Endodermal cell (in vitro differentiated cells): ENCODE measurements at places on chromosomes 1 and 21.

GRCh38 chr1:208243527-208243966 lies 637 bp downstream of the PLXNA2 start:
- DNase-seq: no peak

- no peak for DNase-seq
Measured at GRCh38 chr1:40593449-40594186, 62.2 kb downstream of the ZNF684 start.

DNA sequence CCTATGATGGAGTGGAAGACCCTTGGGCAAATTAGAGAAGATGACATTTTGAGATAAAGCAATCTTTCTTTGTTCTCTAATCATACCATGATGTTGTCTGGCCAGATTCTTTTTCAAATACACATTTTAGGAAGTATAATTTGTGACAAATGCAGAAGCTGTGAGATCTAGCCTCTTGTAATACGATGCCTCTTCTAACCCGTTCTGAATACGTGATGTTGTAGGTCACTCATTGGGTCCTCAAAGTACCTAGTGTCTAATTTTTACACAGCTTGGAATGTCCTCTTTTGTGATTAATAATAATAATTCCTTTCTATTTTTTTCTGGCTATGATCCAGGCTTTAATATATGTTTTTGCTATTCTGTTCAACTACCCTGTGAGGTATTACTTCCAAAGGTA lies 502.7 kb downstream of the NUF2 start:
- no peak for DNase-seq

GRCh38 chr1:239619190-239619589 lies 232.8 kb downstream of the CHRM3 start:
- no peak for DNase-seq

- no peak for DNase-seq
Measured at GRCh38 chr1:206686478-206687249, 2.0 kb downstream of the MAPKAPK2 start.

- no peak for DNase-seq
Measured at GRCh38 chr1:234861761-234862160, 251.8 kb upstream of the IRF2BP2 start.

GRCh38 chr1:117795190-117795589 lies 134.2 kb downstream of the GDAP2 start:
- no peak for DNase-seq

GRCh38 chr1:36768486-36769178 lies 265.7 kb downstream of the GRIK3 start:
- peak; percentile 42 for DNase-seq

DNA sequence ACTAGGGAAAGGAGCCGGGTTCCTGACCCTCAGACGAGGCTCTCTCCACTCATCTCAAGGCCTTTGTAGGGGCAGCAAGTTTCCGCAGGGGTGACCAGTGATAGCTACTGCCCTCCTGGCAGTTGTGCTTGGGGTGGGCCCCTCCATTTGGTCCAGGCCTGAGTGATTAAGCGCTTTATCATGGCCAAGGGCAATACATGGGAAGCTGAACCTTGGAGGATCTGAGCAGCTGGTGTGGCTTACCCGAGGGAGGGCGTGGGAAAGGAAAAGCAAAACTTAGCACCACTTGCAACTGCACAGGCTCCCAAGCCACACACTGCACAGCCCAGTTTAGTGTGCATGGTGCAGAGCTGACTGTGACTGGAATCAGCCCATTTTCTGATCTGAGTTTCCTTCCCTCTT lies 47.8 kb downstream of the GADD45A start:
- DNase-seq: no peak

DNA sequence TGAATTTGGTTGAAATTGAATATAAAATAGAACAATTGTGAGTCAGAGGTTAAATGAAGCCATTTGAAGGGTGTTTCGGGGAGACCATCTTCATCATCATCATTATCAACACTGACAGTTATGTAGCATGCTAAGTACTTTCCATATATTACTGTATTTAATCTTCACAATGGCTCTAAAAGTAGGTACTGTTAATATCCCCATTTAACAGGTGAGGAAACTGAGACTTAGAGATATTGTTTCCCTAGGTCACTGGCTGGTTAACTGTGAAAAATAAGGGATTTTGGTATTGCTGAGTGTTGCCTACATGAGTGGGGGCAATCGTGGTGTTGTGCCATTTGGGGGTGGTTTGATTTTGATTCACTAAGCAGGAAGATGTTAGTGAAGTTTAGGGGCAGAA lies 100.3 kb downstream of the TBX19 start:
- no peak for DNase-seq

GRCh38 chr1:18230840-18231239 lies 123.2 kb downstream of the IGSF21 start:
- DNase-seq: no peak

- DNase-seq: no peak
Measured at GRCh38 chr1:214234635-214235025, 46.3 kb upstream of the SMYD2 start.

- DNase-seq: no peak
Measured at GRCh38 chr21:42002421-42002958, 7.7 kb downstream of the ZBTB21 start.

DNA sequence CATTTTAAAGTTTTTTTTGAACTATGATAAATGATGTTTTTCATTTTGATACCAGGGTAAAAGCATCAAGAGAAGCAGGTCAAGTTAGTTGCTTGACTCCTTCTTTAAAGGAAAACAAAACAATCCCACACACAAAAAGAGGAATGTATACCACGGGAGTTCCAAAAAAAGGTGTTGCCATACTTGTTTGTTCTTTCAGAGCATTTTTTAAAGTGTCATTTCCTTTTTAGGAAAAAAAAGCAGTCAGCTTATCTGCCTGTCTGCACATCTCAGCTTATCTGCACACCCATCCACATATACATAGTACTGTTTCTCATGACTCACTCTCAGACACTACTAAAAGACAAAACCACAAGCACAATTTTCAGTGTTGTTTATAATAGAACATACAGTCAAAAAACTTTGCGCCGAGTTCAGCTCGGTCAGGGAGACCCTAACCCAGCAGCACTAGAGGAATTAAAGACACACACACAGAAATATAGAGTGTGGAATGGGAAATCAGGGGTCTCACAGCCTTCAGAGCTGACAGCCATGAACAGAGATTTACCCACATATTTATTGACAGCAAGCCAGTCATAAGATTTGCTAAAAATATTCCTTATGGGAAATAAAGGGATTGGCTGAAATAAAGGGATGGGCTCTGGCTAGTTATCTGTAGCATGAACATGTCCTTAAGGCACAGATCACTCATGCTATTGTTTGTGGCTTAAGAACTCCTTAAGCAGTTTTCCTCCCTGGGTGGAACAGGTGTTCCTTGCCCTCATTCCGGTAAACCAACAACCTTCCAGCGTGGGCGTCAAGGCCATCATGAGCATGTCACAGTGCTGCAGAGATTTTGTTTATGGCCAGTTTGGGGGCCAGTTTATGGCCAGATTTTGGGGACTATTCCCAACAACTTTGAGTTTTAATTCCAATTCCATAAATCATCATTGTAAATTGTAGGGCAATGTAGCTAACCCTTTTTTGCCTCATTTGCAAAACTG lies 11.4 kb upstream of the MNDA start:
- no peak for DNase-seq

- DNase-seq: peak; percentile 41
Measured at GRCh38 chr1:22212400-22213233, 69.7 kb upstream of the WNT4 start.

DNA sequence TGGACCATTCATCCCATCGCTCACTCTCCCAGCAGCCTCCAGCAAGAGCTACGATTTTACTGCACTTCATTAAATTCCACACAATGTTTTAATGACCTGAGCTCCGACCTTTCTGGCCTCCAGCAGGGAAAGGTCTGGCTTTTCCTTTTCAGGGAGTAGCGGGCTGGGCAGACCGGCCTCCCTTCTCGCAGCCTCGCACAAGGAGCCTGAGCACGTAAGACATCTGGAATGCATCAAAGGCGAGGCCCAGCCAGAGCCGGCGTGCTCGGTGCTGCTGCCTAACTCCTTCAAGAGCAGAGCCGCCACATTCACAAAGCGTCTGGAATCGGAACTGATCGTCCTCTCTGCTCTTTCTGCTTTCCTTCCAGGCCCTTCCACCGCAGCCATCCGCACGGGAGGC lies 32.5 kb upstream of the FHAD1 start:
- DNase-seq: no peak

DNA sequence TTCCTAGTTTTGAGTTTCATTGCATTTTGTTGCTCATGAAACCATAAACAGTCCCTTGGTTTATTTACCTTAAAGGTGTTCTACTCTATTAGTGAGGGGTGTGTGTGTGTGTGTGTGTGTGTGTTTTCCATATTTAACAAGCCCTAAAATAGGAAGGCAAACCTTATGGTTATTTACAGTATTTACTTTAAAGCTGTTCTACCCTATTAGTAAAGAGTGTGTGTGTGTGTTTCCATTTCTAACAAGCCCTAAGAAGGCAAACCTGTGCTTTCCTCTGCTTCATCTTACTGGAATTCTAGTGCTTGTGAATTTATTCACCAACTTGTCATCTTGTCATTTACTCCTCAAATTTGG lies 53.6 kb downstream of the CTTNBP2NL start:
- DNase-seq: no peak

DNA sequence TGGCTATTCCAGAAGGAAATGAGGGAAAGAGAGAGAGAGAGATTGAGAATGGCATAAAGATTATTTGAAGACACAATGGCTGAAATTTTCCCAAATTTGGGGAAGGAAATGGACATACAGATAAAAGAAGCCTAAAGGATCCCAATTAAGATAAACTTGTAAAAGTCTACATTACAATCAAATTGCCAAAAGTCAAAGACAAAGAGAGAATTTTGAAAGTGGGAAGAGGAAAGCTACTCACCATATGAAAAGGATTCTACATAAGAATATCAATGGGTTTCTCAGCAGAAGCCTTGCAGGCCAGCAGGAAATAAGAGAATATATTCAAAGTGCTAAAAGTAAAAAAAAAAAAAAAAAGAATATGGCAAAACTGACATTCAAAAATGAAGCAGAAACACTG lies 233.0 kb upstream of the NFIA start:
- no peak for DNase-seq

DNA sequence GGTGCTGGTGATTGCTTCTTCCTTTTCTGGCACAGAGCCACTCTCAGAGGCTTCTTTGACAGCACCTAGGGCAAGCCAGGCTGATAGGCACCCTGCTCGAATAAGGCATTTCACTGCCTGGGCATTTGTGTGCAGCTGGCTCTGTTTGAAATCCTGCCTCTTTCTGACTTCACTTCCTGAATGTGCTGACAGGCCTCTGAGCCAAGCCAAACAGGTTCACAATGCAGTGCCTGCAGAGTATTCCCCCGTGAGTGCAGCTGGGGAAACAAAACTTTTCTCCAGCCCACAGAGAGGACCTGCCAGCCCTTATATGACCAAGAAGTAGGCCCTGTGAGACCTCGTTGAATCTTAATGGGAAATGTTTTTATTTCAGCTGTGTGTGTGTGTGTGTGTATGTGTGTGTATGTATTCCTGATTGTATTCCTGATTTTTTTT lies 10.4 kb downstream of the JUN start:
- no peak for DNase-seq

GRCh38 chr1:235929216-235929615 lies 62.5 kb upstream of the LYST start:
- no peak for DNase-seq

GRCh38 chr1:201241736-201242135 lies 41.6 kb upstream of the PKP1 start:
- DNase-seq: no peak
